ENCODE measurements at places on chromosomes 5 and 9.

DNA sequence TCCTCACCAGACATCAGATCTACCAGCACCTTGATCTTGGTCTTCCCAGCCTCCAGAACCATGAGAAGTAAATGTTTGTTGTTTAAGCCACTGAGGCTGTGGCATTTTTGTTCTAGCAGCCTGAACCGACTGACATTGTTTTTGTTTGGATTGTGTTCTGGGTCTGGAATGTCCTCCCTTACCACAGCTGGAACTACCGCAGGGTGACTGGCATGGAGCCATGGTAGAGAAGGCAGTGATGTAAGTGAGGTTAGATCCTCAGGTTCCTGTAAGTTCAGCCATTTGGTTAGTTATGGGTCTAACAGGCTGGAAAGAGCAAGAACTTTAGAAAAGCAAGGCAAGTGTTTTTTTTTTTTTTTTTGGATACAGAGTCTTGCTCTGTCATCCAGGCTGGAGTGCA lies 209.3 kb downstream of the DAB2IP start:
- DNase-seq: no peak

- DNase-seq: no peak
These were observed 63.3 kb upstream of the SLCO6A1 start for GRCh38 chr5:102561894-102562760.

- no peak for DNase-seq
These were observed 71.8 kb downstream of the RAPGEF1 start for GRCh38 chr9:131668057-131668438.

DNA sequence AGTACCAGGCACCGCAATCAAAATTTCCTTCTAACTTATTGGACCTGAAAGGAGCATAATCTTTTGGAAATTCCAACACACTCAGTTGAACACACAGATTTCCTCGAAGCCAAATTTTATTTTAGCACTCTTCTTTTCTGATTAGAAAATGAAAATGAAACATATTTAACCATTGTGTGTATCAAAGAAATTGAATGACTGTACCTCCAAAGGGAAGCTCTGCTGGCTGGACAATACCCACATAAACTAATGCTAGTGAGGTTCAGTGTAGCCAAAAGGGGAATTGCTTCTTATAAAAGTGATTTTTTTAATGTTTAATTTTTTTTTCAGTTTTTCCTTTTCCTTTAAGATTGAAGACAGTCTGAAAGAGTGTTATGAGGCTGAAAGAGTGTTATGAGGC lies 239.6 kb upstream of the NREP start:
- DNase-seq: no peak

- DNase-seq: no peak
These were observed 10.6 kb downstream of the TRAF1 start for GRCh38 chr9:120915854-120916470.

DNA sequence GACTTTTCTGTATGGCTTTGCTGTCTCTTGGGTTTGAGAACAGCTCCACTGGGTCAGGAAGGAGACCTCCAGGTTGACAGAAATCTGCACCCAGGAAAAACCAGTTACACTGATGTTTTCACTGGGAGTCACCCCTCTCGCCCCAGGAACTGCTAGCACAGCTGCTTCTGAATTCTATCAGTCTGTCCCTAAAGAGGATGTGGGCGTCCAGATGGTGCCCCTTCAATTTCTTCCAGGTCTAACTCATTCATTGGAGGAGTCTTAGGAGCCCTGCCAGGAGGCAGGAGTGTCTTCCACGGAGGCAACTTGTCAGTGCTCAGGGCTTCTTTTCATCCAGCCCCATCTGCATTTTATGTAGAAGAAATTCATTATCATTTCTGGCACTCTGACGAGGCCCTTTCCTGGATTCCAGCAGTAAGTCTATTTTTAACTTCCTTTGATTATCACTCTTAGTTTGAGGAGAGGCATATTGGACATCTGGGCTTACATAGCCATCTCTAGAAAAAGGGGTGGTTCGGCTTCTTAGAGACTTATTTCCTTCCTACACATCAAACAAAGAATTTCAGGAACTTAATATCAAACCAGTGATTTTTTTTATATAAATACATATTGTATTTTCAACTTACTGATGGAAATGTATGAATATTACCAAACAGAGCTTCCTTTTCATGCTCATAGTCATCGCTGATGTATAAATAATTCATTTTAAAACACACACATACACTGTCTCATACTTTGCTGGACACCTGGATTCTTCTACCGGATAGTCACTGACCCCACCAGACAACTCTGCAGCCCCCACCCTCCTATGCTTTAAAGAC lies 148.8 kb downstream of the IRX2 start:
- no peak for DNase-seq

- no peak for DNase-seq
These were observed 99.8 kb upstream of the DAP start for GRCh38 chr5:10860645-10861422.

DNA sequence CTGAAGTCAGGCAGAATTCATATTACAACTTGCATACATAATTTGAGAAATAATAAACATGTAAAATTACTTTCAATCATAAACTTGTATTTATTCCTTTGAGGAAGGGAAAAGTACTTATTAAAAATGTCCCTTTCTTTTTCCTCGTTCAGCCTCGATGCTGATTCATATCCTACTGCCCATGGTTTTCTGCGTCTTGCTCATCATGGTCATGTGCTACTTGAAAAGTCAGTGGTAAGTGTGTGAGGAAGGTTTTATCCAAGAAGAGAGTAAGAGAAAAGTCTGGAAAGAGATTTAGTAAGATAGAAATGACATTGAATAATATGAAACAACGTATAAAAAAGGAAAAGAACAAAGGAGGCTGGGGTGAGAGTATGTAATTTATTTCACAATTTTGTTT lies 85.9 kb downstream of the OSMR start:
- no peak for DNase-seq

GRCh38 chr5:179803651-179804554 lies 2.8 kb downstream of the MGAT4B start:
- no peak for DNase-seq

DNA sequence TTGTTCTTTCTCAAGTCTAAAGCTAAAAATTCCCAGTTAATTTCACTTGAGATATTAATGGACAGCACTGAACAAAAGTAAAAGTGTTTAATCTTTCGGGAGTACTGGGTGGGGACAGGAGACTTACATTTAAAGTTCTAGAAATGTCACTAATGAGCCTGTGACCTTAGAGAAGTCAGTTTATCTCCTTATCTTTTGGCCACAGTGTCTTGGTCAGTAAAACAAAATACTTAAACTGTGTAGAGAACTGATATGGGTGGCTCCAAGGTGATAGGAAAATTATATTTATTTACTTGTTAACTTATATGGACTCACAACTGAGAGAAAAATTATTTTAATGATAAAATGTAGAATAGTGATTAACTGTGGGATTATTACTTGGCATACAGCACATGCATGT lies 8.9 kb downstream of the IPO11 start:
- DNase-seq: no peak

GRCh38 chr5:28666110-28666509 lies 1627.7 kb upstream of the CDH9 start:
- DNase-seq: no peak

Measured in stimulated activated CD8-positive, alpha-beta memory T cell treated with anti-CD3 and anti-CD28 coated beads, Interleukin-4, amount 100 ng/mL, for 1 hour (primary cell).